ENCODE measurements at places on chromosomes 2 and 18. TPM values are rescaled to one million over a fixed set of nuclear protein-coding genes. Genes with fewer than 3 reads are reported as not detected.

Gene CD302
- 2.3 TPM for total RNA-seq

Gene ZBTB7C
- 0.33 TPM for total RNA-seq

Gene NEURL3
- total RNA-seq: 0.87 TPM

Gene HSPD1
- 581 TPM for total RNA-seq

Gene KIF5C
- total RNA-seq: 0.39 TPM

Gene CHRND
- not detected for total RNA-seq

Gene REG3A
- not detected for total RNA-seq

Gene NOSTRIN
- total RNA-seq: 2.2 TPM

Gene POMC
- total RNA-seq: not detected

Gene SERPINB3
- total RNA-seq: 0.10 TPM

Gene GREB1L
- 1.8 TPM for total RNA-seq

Gene DPP4
- total RNA-seq: 0.69 TPM

Gene CCDC85A
- total RNA-seq: 0.22 TPM

Gene C2orf80
- not detected for total RNA-seq
